Glutamatergic neuron (in vitro differentiated cells): ENCODE measurements at places on chromosomes 3 and 15. TPM values are rescaled to one million over a fixed set of nuclear protein-coding genes. Genes with fewer than 3 reads are reported as not detected.

Gene OR5K2
- not detected for total RNA-seq

Gene SKOR1
- 4.0 TPM for total RNA-seq

Gene STAB1
- 6.3 TPM for total RNA-seq

Gene LRRC31
- not detected for total RNA-seq

Gene NR1I2
- not detected for total RNA-seq

Gene MINDY2
- total RNA-seq = 34.3 TPM

Gene CHRM5
- total RNA-seq = not detected

Gene SHC4
- total RNA-seq = 4.4 TPM

Gene P3H2
- total RNA-seq = 28.6 TPM

Gene HDC
- not detected for total RNA-seq

Gene ATRIP
- 15.8 TPM for total RNA-seq

Gene ROBO2
- total RNA-seq = 330 TPM

Gene USF3
- 14.9 TPM for total RNA-seq

Gene GOLGA6L10
- total RNA-seq = 0.96 TPM

Gene GABRG3
- total RNA-seq = 1.3 TPM

Gene SOX14
- total RNA-seq = not detected

Gene NEK10
- 1.5 TPM for total RNA-seq

Gene SH2D7
- total RNA-seq = not detected

Gene MELTF
- total RNA-seq = 31.8 TPM

Gene NLGN1
- 50.2 TPM for total RNA-seq

Gene ISLR2
- 21.1 TPM for total RNA-seq

Gene ENTPD3
- 1.7 TPM for total RNA-seq

Gene CACNA2D3
- total RNA-seq = 10.0 TPM

Gene LMOD3
- total RNA-seq = not detected

Gene MEIS2
- total RNA-seq = 6.0 TPM

Gene HACD3
- 200 TPM for total RNA-seq

Gene RBPMS2
- 2.0 TPM for total RNA-seq

Gene PARP15
- total RNA-seq = 0.29 TPM

Gene MCF2L2
- 18.1 TPM for total RNA-seq

Gene IGSF10
- total RNA-seq = 0.05 TPM
